Stimulated activated CD4-positive, alpha-beta T cell treated with anti-CD3 and anti-CD28 coated beads, Interleukin-1b, Interleukin-23, amount 100 ng/mL, for 4 hours (primary cell): ENCODE measurements at places on chromosomes 1 and 21.

GRCh38 chr1:235563513-235564061, 59.3 kb upstream of the B3GALNT2 start:
- DNase-seq, result no peak

- no peak for DNase-seq
Measured at GRCh38 chr21:18460979-18461378, 57.4 kb upstream of the TMPRSS15 start.

DNA sequence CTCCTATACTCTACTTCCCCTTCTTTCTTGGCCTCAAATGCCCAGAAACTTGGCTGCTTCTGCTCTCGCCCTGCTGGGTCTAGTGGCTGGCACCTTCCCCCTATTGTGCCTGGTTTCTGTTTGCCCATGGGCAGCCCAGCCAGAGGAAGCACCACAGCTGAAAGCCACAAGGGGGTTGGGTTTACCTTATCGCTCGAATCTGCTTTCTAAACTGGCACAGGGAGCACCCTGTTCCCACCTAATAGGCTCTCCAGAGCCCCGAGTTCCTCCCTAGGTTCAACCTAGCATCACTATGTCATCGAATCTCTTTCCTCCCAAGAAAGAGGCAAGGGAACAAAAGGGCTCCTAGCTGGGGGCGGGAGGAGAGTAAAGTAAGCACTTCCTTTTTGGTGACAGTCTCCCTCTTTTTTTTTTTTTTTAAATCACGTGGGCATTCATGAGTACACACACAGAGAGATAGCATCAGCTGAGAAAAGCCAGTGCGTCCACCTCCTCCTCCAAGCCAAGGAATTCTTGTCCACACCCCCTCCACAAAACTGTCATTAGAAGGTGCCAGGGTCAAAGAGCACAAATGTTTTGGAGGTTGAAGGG, 72.8 kb downstream of the PLEKHA6 start:
- DNase-seq, result peak; percentile 4

DNA sequence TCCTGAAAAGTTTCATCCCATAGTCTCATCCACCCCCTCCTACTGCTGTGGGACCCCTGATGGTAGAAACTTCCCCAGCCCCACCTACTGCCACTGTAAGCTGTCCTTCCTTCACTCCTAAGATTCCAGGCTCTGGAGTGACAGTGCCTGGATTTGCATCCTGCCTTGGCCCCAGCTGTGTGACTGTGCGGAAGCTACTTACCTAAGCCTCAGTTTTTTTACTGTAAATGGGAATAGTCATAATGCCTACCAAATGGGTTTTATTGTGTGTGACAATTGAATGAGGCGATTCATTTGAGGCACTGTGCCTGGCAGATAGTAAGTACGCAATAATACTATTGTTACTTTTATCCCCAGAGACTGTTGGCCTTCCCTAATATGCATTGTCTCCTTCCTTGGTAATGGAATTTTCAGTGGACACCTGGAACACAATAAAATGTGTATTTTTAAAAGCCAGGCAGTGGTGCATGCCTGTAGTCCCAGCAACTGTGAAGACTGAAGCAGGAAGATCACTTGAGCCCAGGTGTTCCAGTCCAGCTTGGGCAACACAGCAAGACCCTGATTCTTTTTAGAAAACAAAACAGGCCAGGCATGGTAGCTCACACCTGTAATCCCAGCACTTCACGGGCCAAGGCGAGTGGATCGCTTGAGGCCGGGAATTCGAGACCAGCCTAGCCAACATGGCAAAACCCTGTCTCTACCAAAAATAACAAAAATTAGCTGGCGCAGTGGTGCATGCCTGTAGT, 55.0 kb upstream of the ZNF326 start:
- no peak for DNase-seq

GRCh38 chr21:42997053-42997452, 22.7 kb downstream of the PKNOX1 start:
- DNase-seq, result no peak
